A549 treated with DMSO at 1 μM for 4 hours (cell line): ENCODE measurements at places on chromosomes 7 and 10. TPM values are rescaled to one million over a fixed set of nuclear protein-coding genes. Genes with fewer than 3 reads are reported as not detected.

The CACNB2 gene
- not detected in 5 replicates for total RNA-seq

The VGF gene
- total RNA-seq: 7.8 to 23.5 TPM (median 15.1 TPM) in 5 replicates

The ADAM8 gene
- total RNA-seq: 2.7 to 4.8 TPM (median 3.7 TPM) in 5 replicates

The OR2A42 gene
- total RNA-seq: not detected in 5 replicates

The NPFFR1 gene
- total RNA-seq: 0.01 TPM in 2 of 5 replicates, not detected in the others
